ENCODE measurements at places on chromosomes 12 and 14. TPM values are rescaled to one million over a fixed set of nuclear protein-coding genes. Genes with fewer than 3 reads are reported as not detected.

FOXJ2 gene
- 19.8 TPM for polyA plus RNA-seq

SRRM4 gene
- not detected for polyA plus RNA-seq

TAS2R31 gene
- polyA plus RNA-seq: 1.6 TPM

SLC4A8 gene
- 5.1 TPM for polyA plus RNA-seq

HOXC9 gene
- 26.3 TPM for polyA plus RNA-seq

CDC42BPB gene
- polyA plus RNA-seq: 96.1 TPM

FLRT2 gene
- polyA plus RNA-seq: 237 TPM

KRT74 gene
- not detected for polyA plus RNA-seq

SEL1L gene
- polyA plus RNA-seq: 84.4 TPM

MYRFL gene
- 2.0 TPM for polyA plus RNA-seq

FOXN4 gene
- polyA plus RNA-seq: 2.8 TPM

DCP1B gene
- polyA plus RNA-seq: 30.7 TPM

LUM gene
- polyA plus RNA-seq: 73.2 TPM

All from left renal cortex interstitium (tissue), 4 donors.